Sigmoid colon (tissue), 7 donors: ENCODE measurements at places on chromosomes 5 and 9. TPM values are rescaled to one million over a fixed set of nuclear protein-coding genes. Genes with fewer than 3 reads are reported as not detected.

GRCh38 chr5:58810086-58810485, 227.2 kb downstream of the RAB3C start:
- DNase-seq: no peak
- no peak overlapping the region for H3K27ac ChIP-seq
- no peaks in the 10 kb centered on the region for H3K4me1 ChIP-seq
- no peak overlapping the region for H3K4me3 ChIP-seq
- no peaks in the 10 kb centered on the region for H3K27me3 ChIP-seq

DNA sequence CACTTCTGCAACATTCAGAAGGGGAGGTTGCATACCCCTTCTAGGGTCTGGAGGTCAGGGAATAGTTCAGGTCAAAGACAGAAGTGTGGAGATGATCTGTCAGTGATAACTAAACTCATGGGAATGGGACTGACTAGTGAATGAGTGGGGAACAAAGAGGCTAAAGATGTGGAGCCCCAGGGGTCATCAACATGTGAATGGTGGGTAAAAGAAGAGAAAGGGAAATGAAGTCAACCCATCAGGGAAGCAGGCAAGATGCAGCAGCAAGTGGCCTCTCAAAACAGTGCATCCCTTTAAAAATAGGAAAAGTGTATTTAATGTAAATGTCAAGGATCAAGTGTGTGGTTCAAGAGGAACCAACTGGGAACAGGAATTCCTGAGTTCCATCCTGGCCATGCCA, 69.9 kb downstream of the PLPPR1 start:
- H3K27ac ChIP-seq: no peak overlapping the region
- DNase-seq: no peak
- no peaks in the 10 kb centered on the region for H3K4me1 ChIP-seq
- no peaks in the 10 kb centered on the region for H3K27me3 ChIP-seq

- no peaks in the 10 kb centered on the region for H3K4me1 ChIP-seq
- DNase-seq: no peak
- no peak overlapping the region for H3K4me3 ChIP-seq
Observed at GRCh38 chr9:26605367-26605766, 287.2 kb downstream of the CAAP1 start.

DNA sequence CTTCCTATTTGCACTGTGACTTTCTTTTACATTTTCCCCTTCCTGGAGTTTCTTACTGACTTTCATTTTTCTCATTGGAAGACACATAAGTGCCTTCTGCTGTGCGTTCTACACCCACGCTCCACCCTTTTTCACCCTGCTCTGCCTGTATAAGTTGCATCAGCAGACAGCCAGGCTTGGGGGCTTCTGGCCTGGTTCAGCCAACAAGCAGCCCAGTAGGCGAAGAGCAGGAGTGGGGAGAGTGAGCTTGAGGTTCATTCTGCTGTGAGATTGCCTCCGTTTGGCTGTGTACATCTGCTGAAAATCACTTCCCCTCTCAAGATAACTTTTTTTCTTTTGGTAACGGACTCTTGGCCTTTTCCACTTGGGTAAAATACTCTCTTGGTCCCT, 38.4 kb downstream of the RASGRF2 start:
- no peaks in the 10 kb centered on the region for H3K36me3 ChIP-seq
- no peak for DNase-seq
- H3K4me1 ChIP-seq: peaks cover under 1% of the 10 kb centered on the region

DNA sequence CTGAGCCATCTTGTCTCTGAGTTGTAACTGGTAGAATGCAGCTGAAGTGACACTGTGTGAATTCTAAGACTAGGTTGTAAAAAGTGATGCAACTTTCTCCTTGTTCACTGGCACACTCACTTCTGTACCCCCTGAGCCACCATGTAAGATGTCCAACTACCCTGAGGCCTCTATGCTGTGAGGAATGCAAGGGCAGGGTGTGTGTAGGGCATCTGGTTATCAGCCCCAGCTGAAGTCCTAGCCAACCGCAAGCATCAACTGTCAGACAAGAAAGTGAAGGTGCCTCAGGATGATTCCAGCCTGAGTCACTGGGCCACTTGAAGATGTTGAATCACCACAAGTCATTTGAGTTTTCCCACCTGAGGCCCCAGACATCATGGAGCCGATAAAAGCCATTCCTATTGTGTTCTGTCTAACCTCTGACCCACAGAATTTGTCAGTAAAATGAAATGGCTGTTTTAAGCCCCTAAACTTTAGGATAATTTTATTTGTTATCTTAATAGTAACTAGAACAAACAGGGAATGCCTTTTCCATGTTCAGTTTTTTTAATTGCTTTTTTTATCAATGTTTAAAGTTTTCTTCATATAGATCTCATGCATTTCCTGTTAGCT, 18.7 kb upstream of the RHOBTB3 start:
- H3K36me3 ChIP-seq: no peaks in the 10 kb centered on the region
- H3K4me3 ChIP-seq: no peak overlapping the region
- peaks cover 9% of the 10 kb centered on the region for H3K4me1 ChIP-seq

- H3K36me3 ChIP-seq: no peaks in the 10 kb centered on the region
- H3K4me1 ChIP-seq: peaks cover 59% of the 10 kb centered on the region
- H3K27ac ChIP-seq: peak overlapping the region; percentile 92
- DNase-seq: peak; percentile 72
- H3K27me3 ChIP-seq: no peaks in the 10 kb centered on the region
Observed at GRCh38 chr5:132226516-132227234, 978 bp downstream of the P4HA2 start.

- no peak for DNase-seq
- H3K4me1 ChIP-seq: no peaks in the 10 kb centered on the region
- no peak overlapping the region for H3K27ac ChIP-seq
- no peaks in the 10 kb centered on the region for H3K27me3 ChIP-seq
Observed at GRCh38 chr5:57550132-57550531, 67.5 kb upstream of the ACTBL2 start.

- no peaks in the 10 kb centered on the region for H3K36me3 ChIP-seq
- no peak overlapping the region for H3K27ac ChIP-seq
- no peaks in the 10 kb centered on the region for H3K27me3 ChIP-seq
- no peak for DNase-seq
- H3K4me3 ChIP-seq: no peak overlapping the region
Observed at GRCh38 chr9:109953300-109953699, 173.3 kb downstream of the PALM2AKAP2 start.

GRCh38 chr5:119270121-119270565, 85.7 kb upstream of the TNFAIP8 start:
- no peak overlapping the region for H3K4me3 ChIP-seq
- no peaks in the 10 kb centered on the region for H3K36me3 ChIP-seq
- peaks cover 43% of the 10 kb centered on the region for H3K4me1 ChIP-seq
- no peaks in the 10 kb centered on the region for H3K27me3 ChIP-seq

DNA sequence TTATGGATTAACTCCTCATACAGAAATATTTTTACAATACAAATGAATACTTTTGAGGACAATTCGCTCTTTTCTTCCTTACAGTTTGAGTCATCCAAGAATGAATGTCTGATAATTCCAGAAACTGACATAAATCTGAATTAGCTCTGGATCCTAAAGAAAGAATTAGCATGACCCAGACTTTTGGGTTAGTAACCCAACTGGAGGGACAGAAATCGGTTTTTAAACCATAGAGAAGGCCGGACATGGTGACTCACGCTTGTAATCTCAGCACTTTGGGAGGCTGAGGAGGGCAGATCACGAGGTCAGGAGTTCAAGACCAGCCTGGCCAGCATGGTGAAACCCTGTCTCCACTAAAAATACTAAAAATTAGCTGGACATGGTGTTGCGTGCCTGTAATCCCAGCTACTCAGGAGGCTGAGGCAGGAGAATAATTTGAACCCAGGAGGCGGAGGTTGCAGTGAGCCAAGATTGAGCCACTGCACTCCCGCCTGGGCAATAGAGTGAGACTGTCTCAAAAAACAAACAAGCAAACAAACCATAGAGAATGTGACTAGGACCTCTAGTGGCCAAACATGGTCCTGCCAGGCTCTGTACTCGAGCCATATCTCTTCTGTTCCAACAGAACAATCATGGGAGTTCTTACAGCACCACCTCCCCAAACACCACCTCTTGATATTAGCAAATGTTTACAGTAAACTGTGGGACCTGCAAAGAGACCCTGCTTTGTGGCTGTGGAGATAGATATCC, 44.8 kb downstream of the LURAP1L start:
- H3K4me1 ChIP-seq: peaks cover 51% of the 10 kb centered on the region
- H3K36me3 ChIP-seq: peaks cover 17% of the 10 kb centered on the region
- no peak overlapping the region for H3K4me3 ChIP-seq
- DNase-seq: no peak

GRCh38 chr5:130923543-130924124, 241.4 kb downstream of the HINT1 start:
- no peak for DNase-seq
- H3K36me3 ChIP-seq: no peaks in the 10 kb centered on the region
- no peak overlapping the region for H3K27ac ChIP-seq
- H3K4me1 ChIP-seq: no peaks in the 10 kb centered on the region
- H3K4me3 ChIP-seq: no peak overlapping the region

- H3K36me3 ChIP-seq: no peaks in the 10 kb centered on the region
- H3K4me1 ChIP-seq: peaks cover 35% of the 10 kb centered on the region
- H3K27me3 ChIP-seq: no peaks in the 10 kb centered on the region
- peak overlapping the region; percentile 77 for H3K4me3 ChIP-seq
Observed at GRCh38 chr5:142109331-142110045, 909 bp downstream of the NDFIP1 start.

- DNase-seq: no peak
- H3K27ac ChIP-seq: no peak overlapping the region
Observed at GRCh38 chr5:168162464-168162863, 129.0 kb upstream of the WWC1 start.

DNA sequence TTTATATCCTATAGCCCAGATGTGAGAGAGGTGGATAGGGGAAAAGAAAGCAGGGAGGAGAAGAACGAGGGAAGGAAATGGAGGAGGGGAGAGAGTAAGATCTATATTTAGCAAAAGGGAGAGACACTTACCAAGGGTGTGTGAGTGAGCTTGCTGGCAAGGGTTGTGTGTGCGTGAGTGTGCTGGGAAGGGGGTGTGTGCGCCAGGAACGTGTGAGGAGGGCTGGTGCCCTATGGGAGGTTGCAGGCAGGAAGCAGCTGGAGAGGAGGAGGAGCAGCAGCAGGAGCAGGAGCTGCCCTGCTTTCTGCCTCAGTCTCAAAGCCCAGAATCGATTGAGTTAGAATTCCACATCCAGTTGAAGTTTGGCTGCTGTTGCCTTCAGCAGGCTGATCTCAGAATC, 148.3 kb upstream of the RUSC2 start:
- H3K27ac ChIP-seq: no peak overlapping the region
- no peaks in the 10 kb centered on the region for H3K27me3 ChIP-seq
- peaks cover 17% of the 10 kb centered on the region for H3K4me1 ChIP-seq
- H3K4me3 ChIP-seq: peak overlapping the region; percentile 11
- no peaks in the 10 kb centered on the region for H3K36me3 ChIP-seq

GRCh38 chr9:35658968-35659220, 802 bp downstream of the CCDC107 start:
- H3K27ac ChIP-seq: peak overlapping the region; percentile 98
- H3K4me1 ChIP-seq: no peaks in the 10 kb centered on the region
- peak; percentile 84 for DNase-seq
- H3K36me3 ChIP-seq: no peaks in the 10 kb centered on the region

- H3K4me1 ChIP-seq: no peaks in the 10 kb centered on the region
- no peak overlapping the region for H3K4me3 ChIP-seq
- DNase-seq: no peak
- H3K27me3 ChIP-seq: peaks cover 4% of the 10 kb centered on the region
- H3K36me3 ChIP-seq: no peaks in the 10 kb centered on the region
Observed at GRCh38 chr5:178339272-178339671, 106.7 kb upstream of the PHYKPL start.

DNA sequence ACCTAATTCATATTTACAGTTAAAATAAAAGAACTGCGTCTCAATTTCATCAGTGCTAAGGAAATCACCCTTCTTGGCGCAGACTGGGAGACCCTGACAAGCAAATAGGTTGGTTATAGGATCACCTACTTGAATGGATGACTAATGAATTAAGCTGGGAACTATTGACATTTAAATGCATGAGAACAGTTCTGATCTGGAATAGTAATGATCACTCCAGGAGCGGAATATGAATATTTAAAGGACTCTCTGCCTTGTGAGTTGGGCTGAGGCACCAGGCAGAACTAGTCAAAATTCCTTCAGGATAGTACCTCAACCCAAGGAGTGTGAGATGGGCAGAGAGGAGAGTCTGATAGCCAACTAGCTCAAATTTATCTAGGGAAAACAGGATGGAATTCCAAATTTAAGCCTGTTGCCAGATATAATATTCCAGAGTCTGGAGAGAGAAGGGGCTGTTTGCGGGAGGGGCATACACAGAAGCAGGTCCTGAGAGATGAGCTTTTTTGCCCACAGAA, 364.4 kb downstream of the CSNK1G3 start:
- H3K27ac ChIP-seq: no peak overlapping the region
- DNase-seq: no peak
- no peak overlapping the region for H3K4me3 ChIP-seq
- no peaks in the 10 kb centered on the region for H3K27me3 ChIP-seq

DNA sequence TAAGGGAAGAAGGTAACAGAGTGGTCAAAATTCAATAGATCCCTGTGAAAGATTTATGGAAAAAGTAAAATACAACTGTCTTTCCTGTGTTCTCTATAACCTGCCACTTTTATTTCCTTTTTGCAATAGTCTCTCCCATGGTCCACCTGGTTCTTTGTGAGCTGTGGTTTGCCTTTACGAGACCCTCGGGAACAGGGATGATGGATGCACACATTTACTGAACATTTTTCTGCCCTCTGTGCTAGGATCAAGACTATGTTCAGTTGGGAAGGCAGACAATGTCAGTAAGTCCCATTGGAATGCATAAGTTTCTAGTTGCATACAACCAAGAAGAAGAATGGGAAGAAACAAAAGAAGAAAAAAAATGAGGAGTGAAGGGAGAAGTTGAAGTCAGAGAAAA, 281.2 kb downstream of the TRPM3 start:
- no peaks in the 10 kb centered on the region for H3K36me3 ChIP-seq
- H3K27ac ChIP-seq: no peak overlapping the region
- no peak overlapping the region for H3K4me3 ChIP-seq
- no peak for DNase-seq
- H3K27me3 ChIP-seq: no peaks in the 10 kb centered on the region

Gene GDA
- under 0.01 TPM for total RNA-seq

Gene SPEF2
- total RNA-seq: 5.5 TPM

Gene EXOSC3
- total RNA-seq: 42.4 TPM

Gene HACD4
- total RNA-seq: 13.9 TPM

Gene C9orf50
- total RNA-seq: not detected

Gene ARID3C
- total RNA-seq: not detected

Gene CDH10
- total RNA-seq: 0.33 TPM

Gene TAF11L5
- total RNA-seq: not detected
